ENCODE measurements at places on chromosomes 4 and X.

- no peak for DNase-seq
Measured at GRCh38 chr4:107304699-107305286, 268.7 kb upstream of the DKK2 start.

- DNase-seq, result no peak
Measured at GRCh38 chr4:105677709-105678108, 30.8 kb downstream of the INTS12 start.

- DNase-seq, result peak; percentile 31
Measured at GRCh38 chrX:1928805-1929204, 313.9 kb downstream of the ASMT start.

DNA sequence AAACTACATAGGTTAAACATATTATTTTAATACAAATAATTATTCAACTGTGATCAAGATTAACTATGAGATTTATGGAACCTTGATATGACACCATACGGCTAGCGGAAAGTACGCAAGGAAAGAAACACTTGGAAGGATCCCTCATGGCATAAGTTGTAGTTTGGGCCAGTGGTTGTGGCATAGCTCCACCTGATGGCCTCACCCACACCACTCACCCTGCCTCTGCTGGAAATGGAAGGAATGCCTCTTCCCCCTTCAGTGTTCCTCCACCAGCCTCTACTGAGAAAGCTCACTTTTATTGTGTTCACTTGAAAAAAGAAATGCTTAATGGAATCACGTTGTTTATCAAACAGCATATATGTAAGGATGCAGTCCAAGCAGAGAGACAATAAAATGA lies 86.4 kb downstream of the BMP15 start:
- DNase-seq, result peak; percentile 22

- peak; percentile 22 for DNase-seq
Measured at GRCh38 chr4:15906020-15906443, 32.5 kb downstream of the FGFBP1 start.

GRCh38 chr4:114423582-114423981 lies 175.0 kb upstream of the UGT8 start:
- no peak for DNase-seq

DNA sequence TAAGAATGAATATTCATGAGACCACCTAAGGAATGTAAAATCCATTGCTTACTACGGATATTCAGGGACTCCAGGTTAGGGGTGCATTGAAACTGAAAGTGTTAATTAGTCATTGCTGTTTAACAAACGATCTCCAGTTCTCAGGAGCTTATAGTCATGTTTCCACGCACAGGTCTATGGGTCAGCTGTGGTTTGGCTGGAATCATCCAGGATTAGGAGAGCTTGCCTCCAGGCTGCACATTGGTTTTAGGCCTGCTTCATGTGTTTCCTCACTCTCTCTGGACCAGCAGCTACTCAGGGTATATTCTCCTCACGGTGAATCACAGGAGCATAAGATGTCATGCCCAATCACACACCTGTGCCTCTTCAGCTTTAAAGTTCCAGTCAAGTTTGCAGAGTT lies 98.9 kb downstream of the ATXN3L start:
- DNase-seq, result no peak

DNA sequence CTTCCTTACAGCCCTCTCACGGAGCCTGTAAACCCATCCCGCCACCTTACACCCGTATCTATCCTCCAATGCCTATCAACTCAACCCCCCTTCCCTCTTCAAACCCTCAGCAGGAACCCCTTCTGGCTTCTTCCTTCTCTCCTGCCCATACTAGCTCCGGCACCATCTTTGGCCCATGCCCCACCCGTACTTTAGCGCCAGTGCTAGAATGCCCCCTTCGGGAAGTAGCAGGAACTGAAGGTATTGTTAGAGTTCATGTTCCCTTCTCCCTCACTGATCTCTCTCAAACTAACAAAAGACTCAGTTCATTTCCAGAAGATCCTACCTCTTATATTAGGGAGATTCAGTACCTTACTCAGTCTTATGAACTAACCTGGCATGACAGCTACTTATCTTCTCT lies 2.7 kb upstream of the UGT2B15 start:
- peak; percentile 28 for DNase-seq

DNA sequence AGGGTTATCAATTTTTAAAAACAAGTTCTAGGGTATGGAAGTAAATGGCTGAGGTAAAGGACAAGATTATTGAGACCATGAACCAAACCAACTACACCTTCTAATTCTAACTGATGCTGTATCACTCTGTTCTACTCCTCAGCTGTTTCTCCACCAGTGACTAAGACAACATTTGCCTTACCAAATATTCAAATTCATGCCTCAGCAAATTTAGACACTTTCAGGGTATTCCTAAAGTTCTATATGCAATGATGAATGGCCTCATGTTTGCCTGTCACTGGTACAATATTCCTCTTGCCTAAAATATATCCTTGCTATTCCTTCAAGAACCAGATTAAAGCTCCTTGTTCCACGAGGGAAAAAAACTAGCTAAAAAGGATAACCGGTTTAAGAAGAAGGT lies 5.0 kb downstream of the RPL9 start:
- DNase-seq, result no peak

DNA sequence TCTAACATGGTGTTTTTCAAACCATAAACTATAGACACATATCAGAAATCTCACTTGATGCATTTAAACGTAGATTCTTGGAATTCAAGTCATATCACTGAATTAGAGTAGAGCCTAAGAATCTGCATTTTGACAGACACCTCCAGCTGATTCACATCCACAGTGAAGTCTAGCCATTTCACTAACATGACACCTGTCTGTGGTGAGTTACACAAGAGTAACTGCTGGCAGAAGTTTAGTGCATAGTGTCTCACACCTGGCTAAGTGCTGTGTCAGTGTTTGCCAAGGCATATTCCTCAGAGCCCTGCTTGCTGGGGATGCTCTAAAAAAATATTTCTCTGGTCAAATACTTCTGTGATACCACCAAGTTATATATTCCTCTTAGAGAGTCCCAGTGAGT lies 237.5 kb upstream of the DIAPH2 start:
- no peak for DNase-seq

- DNase-seq, result no peak
Measured at GRCh38 chrX:119685225-119686066, 7.5 kb downstream of the SEPTIN6 start.

DNA sequence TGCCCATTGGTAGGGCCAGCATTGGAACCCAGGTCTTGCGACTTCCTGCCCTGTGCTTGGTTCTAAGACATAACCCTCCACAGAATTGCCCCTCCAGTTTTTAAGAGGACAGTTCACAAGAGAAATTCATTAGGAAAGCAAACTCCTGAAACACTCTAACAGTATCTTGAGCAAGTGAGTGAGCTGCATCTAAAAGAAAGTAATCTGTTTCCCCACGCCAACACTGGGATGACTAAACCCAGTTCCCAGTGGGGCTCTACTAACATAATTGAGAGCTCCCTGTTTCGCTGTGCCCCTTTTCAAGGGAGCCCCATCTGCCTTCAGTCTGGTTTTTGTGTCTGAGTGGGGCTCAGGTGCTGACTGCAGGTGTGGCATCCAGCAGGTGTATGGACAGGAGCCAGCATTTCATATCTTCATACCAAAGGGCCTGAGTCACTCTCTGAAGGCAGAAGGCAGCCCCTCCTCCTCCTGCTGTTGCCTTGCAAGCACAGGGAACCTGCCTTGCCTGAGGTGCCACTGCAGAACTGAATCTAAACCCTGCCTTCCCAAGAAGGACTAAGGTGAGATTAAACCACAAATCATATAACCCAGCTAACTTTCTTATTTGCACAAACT lies 8.0 kb downstream of the AMOT start:
- peak; percentile 14 for DNase-seq

GRCh38 chrX:110021258-110022022 lies 18.5 kb downstream of the TMEM164 start:
- DNase-seq, result no peak

DNA sequence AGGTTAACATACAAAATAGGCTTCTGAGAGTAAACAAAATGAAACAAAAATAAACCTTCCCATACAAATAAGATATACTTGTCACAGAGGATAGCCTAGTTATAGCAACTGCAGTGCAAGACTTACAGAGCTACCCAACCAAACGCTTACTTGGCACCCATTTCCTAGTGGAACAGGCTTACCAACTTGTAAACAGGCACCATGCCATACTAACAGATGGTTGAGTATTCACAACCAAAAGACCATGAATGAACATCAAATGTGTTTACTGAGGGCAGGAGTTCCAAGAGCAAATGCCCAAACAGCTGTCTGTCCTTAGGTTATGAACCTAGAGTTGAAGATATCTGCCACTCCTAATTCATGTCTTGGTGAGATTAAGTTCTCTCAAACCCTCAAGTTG lies 2629.2 kb downstream of the PCDH7 start:
- DNase-seq, result no peak

DNA sequence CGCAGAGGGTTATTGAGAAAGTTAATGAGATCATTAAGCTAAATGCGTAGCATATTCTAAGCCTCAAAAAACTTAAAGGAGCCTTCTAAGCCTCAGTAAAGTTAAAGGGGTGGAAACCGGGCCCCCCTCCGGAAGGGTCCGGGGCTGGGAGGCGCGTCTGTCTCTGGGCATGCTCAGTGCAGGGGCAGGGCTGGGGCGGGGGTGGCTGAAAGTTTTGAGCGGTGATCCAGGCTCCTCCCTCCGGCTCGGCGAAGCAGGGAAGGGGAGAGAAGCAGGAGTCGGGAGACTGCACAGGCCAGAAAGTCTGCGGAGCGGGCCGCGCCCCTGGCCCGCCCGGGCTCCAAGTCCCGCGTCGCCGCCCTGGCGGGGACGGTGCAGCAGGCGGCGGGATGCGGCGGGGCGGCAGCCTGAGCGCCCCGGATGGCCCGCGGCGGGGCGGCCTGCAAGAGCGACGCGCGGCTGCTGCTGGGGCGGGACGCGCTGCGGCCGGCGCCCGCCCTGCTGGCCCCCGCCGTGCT lies at the start of gene EVC:
Gene EVC (plus strand): TSS at position 241 of the 518 bp plus-strand sequence. CDS start 180 bp downstream, at position 421.
- peak; percentile 79 for DNase-seq

GRCh38 chr4:175034986-175035705 lies 117.0 kb downstream of the ADAM29 start:
- DNase-seq, result no peak

DNA sequence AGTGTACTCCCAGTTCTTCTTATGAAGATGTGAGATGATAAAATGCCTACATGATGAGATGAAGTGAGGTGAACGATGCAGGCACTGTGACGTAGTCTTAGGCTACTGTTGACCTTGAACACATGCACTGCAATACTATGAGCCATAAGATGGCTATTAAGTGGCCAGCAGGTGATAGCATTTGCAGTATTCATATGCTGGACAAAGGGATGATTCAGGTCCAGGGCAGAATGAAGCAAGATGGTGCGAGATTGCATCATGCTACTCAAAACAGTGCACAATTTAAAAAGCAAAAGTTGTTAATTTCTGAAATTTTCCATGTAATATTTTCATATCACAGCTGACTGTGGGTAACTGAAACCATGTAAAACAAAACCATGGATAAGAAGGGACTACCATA lies 781.4 kb downstream of the PCDH18 start:
- no peak for DNase-seq

- DNase-seq, result no peak
Measured at GRCh38 chr4:32318926-32319325, 1598.8 kb downstream of the PCDH7 start.

GRCh38 chr4:21136051-21136630 lies 435.9 kb downstream of the PACRGL start:
- no peak for DNase-seq

GRCh38 chr4:24842356-24842755 lies 47.0 kb downstream of the SOD3 start:
- DNase-seq, result no peak

DNA sequence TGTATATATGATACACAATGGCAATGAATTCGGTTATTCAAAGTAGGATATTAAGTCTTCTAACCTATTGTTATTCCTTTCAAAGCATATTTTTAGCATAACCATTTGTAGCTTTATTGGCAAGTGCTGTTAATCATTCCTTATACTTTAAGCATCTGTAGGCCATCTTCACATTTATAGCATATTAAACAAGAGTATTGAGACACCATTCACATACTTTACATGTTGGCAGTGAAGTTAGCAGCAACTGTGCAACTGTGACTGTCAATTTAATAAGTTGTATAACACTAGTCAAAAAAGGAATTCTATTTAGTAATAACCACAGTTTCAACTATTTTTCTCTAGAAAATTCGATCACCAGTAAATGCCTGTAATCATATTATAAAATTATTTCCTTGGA lies 107.3 kb upstream of the MYOZ2 start:
- DNase-seq, result no peak

DNA sequence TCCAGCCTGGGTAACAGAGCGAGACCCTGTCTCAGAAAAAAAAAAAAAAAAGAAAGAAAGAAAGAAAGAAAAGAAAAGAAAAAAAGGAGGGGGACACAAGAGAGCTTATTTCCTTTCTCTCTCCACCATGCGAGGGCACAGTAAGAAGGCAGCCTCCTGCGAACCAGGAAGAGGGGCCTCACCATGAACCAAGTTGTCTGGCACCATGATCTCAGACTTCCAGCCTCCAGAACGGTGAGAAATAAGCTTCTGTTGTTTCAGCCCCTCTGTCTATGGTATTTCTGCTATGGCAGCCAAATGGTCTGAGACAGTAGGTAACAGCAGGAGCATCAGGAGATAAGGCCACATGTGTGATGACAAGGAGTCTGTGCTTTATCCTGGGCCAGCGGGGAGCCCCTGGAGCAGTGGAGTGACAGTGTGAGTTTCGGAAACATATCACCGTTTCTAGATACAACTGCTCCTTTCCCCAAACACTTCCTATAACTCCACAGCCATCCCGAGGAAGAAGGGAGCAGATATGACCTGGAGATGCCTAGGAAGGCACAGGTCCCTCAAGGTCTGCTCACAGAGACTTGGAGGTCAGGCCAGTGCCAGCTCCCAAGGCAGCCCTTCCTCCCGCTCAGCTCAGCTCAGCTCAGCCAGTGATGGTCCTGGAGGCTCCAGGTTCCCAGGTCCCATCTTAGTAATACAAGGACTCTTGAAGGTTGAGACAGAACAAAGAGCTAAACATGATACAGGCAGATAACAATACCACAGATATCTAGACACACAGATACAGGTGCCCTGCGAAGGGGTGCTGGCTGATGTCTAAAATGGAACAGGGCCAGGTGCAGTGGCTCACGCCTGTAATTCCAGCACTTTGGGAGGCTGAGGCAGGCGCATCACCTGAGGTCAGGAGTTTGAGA lies 17.7 kb downstream of the JAKMIP1 start:
- DNase-seq, result no peak

- peak; percentile 56 for DNase-seq
Measured at GRCh38 chrX:49627086-49627777, 28.4 kb downstream of the GAGE1 start.

DNA sequence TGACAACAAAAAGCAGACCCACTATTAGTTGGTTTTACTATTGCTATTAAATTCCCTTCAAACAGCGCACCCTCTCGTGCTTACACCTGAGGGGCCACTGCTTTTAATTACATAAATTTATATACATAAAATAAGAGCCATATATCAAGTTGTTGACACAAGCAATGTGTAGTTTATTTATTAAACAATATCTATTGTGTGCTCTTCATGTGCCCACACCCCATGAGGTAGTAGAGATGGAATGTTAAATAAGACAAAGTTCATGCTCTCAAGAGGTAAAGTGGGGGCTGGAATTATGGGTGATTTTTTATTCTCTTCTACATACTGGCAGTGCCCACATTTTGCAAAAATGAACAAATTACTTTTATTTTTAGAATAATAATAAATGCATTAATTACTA lies 47.3 kb downstream of the KCNIP4 start:
- DNase-seq, result no peak

Measured in WTC11 (cell line).